H9 (cell line): ENCODE measurements at places on chromosomes 1 and 21. TPM values are rescaled to one million over a fixed set of nuclear protein-coding genes. Genes with fewer than 3 reads are reported as not detected.

DNA sequence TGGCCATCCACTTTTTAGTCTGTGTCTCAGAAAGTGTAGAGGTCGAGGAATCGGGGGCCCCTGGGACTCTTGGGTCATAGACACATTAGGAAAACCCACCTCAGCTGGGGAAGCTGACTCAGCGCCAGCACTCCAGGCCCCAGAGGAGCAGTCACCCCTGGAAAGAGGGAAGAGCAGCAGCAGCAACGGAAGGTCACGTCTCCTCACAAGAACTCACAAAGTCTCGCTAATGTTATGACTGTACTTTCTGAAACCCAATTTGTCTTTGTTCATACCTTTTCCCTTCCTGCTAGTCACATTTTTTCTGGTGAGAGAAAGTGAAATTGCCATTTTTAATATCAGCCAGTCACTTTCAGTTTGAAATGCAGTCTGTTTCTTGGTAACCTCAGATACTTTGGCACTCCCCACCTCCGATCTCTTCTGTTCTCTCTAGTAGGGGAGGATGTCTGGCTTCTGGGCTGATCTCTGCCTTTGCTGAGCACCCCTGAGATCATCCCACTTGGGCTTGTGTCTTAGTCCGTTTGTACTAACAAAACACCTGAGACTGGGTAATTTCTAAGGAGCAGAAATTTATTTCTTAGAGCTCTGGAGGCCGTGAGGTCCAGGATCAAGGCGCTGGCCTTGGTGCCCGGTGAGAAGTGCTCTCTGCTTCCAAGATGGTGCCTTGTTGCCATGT is 6.0 kb upstream of the NLRP3 start:
- H3K27ac ChIP-seq = no peak overlapping the region
- H3K4me1 ChIP-seq = no peaks in the 10 kb centered on the region
- H3K27me3 ChIP-seq = no peaks in the 10 kb centered on the region
- DNase-seq = no peak
- H3K36me3 ChIP-seq = no peaks in the 10 kb centered on the region

DNA sequence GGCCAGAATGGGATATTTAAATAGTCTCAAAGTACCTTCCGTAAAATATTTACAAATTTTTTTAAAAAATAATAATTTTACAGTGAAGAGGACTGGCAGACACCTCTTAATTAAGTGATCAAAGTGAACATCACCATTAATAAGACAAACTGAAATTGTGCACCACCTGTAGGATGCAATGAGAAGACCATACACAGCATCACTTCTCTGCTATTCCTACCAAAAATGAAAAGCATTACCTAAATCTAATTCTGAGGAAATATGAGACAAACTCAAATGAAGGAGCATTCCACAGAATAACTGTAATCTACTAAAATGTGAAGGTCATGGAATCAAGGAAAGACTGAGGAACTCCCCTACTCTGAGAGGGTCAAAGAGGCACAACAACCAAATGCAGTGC is 68.2 kb upstream of the PRDX6 start:
- H3K36me3 ChIP-seq = peaks cover 2% of the 10 kb centered on the region; the same call in 1 of the 2 replicates
- H3K4me3 ChIP-seq = no peak overlapping the region
- no peaks in the 10 kb centered on the region for H3K27me3 ChIP-seq
- H3K4me1 ChIP-seq = no peaks in the 10 kb centered on the region
- no peak for DNase-seq
- H3K27ac ChIP-seq = no peak overlapping the region

- no peak overlapping the region for H3K27ac ChIP-seq
- DNase-seq = no peak
- no peak overlapping the region for H3K4me3 ChIP-seq
- H3K36me3 ChIP-seq = no peaks in the 10 kb centered on the region
These were observed 159.4 kb upstream of the ATP1B1 start for GRCh38 chr1:168947041-168947440.

GRCh38 chr1:44353604-44354003 is 1.5 kb downstream of the ERI3 start:
- no peaks in the 10 kb centered on the region for H3K36me3 ChIP-seq
- H3K4me1 ChIP-seq = peaks cover 3% of the 10 kb centered on the region; the same call in 1 of the 2 replicates
- H3K27me3 ChIP-seq = no peaks in the 10 kb centered on the region
- DNase-seq = no peak

DNA sequence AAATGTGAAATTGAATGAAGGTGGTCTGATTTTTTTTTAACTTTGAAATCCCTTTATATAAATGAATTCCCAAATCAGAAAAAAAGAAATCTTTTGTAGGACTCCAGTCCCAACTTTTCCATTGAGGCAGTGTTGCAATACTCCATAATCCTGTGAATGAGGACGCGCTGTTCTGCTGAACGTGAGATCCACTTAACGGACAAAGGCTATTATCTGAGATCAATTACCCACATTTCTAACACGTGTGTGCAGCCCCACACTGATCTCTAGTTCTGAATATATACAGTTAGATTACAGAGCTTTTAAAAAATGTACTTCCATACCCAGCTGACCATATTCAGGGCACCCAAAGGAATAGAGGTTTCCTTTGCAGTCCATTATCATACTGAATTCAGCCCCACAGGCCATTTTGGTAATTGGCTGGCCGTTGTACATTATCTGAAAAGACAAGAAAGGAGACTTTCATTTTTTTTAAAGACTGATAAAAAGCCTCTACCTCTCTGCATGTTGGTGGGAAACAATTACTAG is 19.0 kb downstream of the RCC2 start:
- H3K36me3 ChIP-seq = peaks cover 100% of the 10 kb centered on the region
- H3K27me3 ChIP-seq = no peaks in the 10 kb centered on the region
- no peak overlapping the region for H3K4me3 ChIP-seq
- DNase-seq = no peak

- peaks cover 13% of the 10 kb centered on the region for H3K36me3 ChIP-seq
- H3K27ac ChIP-seq = no peak overlapping the region
- DNase-seq = no peak
- H3K4me1 ChIP-seq = no peaks in the 10 kb centered on the region; the same call in 1 of the 2 replicates
- H3K4me3 ChIP-seq = no peak overlapping the region
- no peaks in the 10 kb centered on the region for H3K27me3 ChIP-seq
These were observed 34.0 kb downstream of the TBCE start for GRCh38 chr1:235401251-235401650.

Gene VHLL
- total RNA-seq = not detected in 2 replicates

Gene KRTAP10-9
- total RNA-seq = not detected in 2 replicates

Gene TEX38
- not detected in 2 replicates for total RNA-seq
